ENCODE measurements at places on chromosomes 5 and 9. TPM values are rescaled to one million over a fixed set of nuclear protein-coding genes. Genes with fewer than 3 reads are reported as not detected.

The TRIM7 gene
- not detected for total RNA-seq

The GDNF gene
- not detected for total RNA-seq

The CDKN2B-AS1 gene
- 2.4 TPM for total RNA-seq

The ANKDD1B gene
- not detected for total RNA-seq

The NR4A3 gene
- total RNA-seq, result 1.3 TPM

The OR1Q1 gene
- not detected for total RNA-seq

The ECM2 gene
- total RNA-seq, result not detected

The SHISAL2B gene
- not detected for total RNA-seq

The PTBP3 gene
- 143 TPM for total RNA-seq

The C5orf58 gene
- not detected for total RNA-seq

The LEAP2 gene
- 2.7 TPM for total RNA-seq

The GOLM1 gene
- total RNA-seq, result 20.5 TPM

The NMUR2 gene
- not detected for total RNA-seq

The FSTL4 gene
- not detected for total RNA-seq

The GPR150 gene
- 0.21 TPM for total RNA-seq

The PHYHD1 gene
- 1.1 TPM for total RNA-seq

The CDX1 gene
- not detected for total RNA-seq

The SPINK5 gene
- not detected for total RNA-seq

The GABBR2 gene
- total RNA-seq, result not detected

The PCDHA11 gene
- total RNA-seq, result not detected

The PSAT1 gene
- 44.9 TPM for total RNA-seq

The LECT2 gene
- not detected for total RNA-seq

The MSX2 gene
- total RNA-seq, result not detected

The SPATA31D4 gene
- not detected for total RNA-seq

The CATSPER3 gene
- not detected for total RNA-seq

The OR1L8 gene
- total RNA-seq, result 0.45 TPM

The PCDHB14 gene
- not detected for total RNA-seq

The OLFM1 gene
- not detected for total RNA-seq

The PCA3 gene
- total RNA-seq, result not detected
